ENCODE measurements at places on chromosomes 1 and 21.

DNA sequence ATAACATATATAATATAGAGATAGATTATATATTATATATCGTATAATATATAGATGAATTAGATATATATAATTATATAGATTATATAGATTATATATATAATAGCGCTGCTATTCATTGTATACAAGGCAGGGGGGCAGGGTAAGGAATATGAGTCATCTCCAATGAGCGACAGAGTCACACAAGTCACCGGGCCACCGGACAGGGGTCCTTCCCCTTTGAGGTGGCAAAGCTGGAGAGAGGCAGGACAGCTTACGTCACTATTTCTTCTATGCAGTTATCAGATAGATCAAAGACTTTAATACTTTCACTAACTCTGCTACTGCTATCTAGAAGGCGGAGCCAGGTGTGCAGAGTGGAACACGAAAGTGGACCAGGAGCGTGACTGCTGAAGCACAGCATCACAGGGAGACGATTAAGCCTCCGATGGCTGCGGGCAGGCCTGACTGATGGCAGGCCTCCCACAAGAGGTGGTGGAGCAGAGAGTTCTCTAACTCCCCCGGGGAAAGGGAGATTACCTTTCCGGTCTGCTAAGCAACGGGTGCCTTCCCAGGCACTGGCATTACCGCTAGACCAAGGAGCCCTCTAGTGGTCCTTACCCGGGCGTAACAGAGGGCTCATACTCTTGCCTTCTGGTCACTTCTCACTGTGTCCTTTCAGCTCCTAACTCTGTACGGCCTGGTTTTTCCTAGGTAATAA is 2154.7 kb downstream of the MRPL39 start:
- no peak for DNase-seq

DNA sequence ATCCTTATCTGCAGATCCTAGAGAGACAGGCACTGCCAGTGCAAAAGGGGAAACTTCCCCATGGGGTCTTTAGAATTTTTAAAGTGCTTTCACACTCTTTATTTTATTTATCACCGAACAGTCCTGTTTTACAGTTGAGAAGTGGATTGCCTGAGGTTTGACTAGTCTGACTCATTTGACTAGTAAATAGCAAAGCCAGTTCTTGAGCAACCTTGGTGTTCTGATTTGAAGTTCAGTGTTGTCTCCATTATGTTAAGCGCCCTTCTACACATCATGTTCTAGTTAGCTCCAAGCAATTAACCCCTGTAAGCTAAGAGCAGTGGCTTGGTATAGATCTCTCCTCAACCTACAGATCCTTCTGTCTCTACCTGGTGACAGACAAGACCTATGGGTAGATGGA is 262.9 kb downstream of the CACNA1E start:
- DNase-seq = no peak

- DNase-seq = peak; percentile 39
These were observed 88.9 kb downstream of the CRB1 start for GRCh38 chr1:197356723-197357533.

DNA sequence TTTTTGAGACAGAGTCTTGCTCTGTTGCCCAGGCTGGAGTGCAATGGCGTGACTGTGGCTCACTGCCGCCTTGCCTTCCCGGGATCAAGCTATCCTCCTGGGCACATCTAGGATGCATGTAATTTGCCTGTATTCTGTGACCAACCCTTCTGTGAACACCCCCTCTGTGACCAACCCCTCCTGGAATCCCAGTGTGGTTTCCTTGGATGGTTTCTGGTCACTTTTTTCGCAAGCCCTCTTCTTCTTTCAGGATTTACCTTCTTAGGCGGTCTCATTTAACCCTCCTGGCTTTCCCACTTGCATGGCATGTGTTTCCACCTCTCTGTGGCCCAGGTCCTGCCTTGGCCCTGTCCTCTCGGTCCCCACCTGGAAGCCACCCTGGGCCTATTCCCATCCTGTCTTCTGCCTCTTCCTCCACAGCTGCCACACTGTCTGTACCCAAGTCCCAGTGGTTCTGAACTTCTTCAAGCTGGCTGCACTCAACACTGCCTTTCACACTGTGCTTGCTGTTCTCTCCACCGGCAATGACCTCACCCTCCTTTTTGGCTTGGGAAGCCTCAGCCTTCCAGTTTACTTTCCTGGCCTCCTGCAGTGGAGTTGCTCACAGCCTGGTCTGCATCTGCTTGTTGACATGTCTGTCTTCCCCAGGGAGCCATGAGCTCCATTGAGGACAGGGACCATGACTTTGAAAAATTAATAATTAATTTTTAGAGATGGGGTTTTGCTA is 57.0 kb downstream of the DISC1 start:
- no peak for DNase-seq

- DNase-seq = no peak
These were observed 45.5 kb upstream of the WNT4 start for GRCh38 chr1:22188436-22188835.

DNA sequence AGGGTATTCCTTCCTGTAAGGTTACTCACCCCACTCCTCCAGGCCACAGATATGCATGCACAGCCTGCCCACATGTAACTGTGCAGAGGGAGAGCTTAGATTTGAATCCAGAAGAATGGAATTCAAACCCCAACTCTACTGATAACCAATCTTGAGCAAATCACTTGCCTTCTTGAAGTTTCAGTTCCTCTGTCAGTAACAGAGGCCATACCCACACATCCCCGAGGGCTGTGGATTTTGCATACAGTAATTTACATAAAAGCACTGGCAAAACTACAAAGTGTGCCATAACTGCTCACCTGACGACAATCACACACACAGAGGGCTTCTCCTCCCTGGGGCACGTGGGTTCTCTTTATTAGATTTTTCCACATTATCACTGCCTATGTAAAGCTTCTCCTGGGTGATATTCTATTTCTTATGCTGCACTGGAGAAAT is 18.6 kb downstream of the CD247 start:
- no peak for DNase-seq

GRCh38 chr1:12616709-12617373 is 1.2 kb downstream of the DHRS3 start:
- DNase-seq = no peak

DNA sequence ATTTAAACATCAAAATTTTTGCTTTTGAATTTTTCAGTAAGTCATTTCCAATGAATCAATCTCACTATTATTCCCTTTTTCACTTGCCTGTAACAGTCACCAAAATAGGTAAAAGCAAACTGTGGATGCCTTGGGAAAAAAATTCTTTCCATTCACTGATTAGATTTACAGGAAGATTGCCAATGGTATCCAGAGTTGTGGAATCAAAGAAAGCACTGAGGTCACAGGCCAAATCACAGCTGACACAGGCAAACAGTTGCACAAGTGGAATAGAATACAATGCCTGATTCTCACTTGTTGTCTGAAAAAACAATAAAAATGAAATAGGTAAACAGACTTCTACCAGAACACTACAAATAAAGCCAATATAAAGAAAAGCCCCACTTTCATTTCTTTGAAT is 48.4 kb downstream of the LTN1 start:
- no peak for DNase-seq

DNA sequence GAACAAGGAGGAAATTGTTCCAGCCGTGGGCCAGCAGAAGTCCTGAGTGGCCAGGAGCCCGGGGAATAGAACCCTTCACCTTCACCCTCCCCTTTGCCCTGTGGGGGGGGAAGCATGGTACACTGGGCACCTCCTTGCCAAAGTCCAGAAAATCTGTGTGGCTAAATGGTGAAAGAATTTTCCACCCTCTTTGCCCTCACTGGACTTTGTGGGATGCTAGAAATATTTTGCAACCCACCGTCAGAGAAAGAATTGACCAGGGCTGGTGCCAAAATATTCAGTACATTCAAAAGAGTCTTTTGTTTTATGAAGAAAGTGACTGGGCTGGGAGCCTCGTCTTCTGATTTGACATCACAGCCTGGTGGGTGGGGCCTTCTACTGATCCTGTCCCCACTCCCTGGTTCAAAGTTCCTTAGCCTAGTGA is 14.6 kb downstream of the NFASC start:
- no peak for DNase-seq
